ENCODE measurements at places on chromosomes 11 and 22. TPM values are rescaled to one million over a fixed set of nuclear protein-coding genes. Genes with fewer than 3 reads are reported as not detected.

The ZFTA gene
- 2.9 TPM for total RNA-seq

The SLC22A6 gene
- not detected for total RNA-seq

The ADORA2A gene
- 2.3 TPM for total RNA-seq

DNA sequence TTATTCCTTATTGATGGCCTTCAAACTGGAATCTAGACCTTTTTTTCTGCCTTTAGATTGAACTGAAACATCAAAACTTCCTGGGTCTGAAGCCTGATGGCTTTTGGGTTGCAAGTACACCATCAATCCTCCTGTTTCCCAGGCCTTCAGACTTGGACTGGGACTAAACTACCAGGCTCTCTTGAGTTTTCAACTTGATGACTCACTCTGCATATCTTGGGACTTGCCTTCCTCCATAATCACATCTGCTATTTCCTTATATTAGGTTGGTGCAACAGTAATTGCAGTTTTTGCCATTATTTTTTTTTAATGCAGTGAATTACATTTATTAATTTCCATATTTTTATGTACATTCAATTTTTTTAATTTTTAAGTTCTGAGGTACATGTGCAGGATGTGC is 7.0 kb downstream of the OR51B5 start:
- no peak overlapping the region for H3K27ac ChIP-seq
- H3K4me3 ChIP-seq, result no peak overlapping the region
- no peaks in the 10 kb centered on the region for H3K27me3 ChIP-seq

DNA sequence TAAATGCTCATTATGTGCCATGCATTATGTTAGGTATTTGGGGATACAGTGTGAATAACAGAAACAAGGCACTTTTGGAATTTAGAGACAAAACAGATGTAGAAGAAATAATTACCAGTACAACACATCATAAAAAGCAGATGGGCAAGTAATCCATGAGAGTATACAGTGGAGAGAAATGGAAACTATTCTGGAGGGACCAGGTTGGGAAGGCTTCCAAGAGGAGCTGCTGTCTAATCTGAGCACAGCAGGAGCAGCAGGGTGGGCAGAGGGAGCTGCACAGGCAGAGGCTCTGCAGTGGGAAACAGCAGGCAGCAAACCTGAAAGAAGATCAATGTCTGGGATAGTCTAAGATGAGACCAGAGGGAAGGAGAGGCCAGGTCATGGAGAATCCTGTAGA is 268.7 kb upstream of the CCDC90B start:
- no peak overlapping the region for H3K4me3 ChIP-seq
- no peaks in the 10 kb centered on the region for H3K27me3 ChIP-seq
- H3K36me3 ChIP-seq, result no peaks in the 10 kb centered on the region

DNA sequence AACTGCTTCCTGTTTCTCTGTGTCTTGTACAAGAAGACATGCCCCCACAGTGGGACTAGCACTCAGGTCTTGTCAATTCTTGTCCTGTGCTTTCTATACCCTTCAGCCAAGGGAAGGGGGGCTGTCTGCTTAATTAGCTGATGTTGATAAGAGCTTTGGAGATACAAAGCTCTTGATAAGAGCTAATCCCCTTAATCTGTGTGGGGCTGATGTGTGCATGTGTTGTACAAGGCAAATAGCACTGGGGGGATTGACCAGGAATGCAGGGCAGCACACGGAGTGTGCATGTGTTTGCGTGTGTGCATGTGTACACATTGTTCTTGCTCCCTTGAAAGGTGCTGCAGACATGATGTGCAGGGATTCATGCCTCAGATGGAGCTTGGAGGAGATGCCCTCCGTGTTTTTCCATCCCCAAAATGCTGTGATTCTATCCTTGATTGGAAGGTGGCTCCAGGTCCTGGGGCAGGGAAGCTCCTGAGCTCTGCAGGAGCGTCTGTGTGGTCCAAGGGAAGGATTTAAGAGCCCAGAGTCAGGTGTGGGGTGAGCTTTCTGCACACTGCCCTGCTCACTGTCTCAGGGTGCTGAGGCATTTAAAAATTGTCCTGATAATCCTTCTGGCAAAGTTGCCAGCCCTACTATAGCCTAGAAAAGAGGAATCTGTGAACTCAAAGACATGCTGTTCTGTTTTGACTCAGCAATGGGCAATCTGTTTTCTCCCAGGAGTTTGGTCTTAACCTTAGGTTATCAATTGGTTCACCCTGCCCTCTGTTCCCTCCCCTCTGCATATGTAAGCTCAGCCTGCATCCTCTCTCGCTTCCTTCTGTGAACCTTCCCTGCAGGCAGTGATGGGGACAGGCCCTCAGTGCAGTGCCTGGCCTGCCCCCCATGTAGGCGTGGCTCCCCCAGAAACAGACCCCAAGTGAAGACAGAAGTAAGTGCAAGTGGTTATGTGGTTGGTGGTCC is 102.0 kb downstream of the GRIK4 start:
- no peaks in the 10 kb centered on the region for H3K27me3 ChIP-seq
- no peaks in the 10 kb centered on the region for H3K4me1 ChIP-seq
- H3K36me3 ChIP-seq, result no peaks in the 10 kb centered on the region
- H3K4me3 ChIP-seq, result no peak overlapping the region
- DNase-seq, result no peak

GRCh38 chr22:32579529-32580220 is 105.1 kb downstream of the FBXO7 start:
- H3K4me1 ChIP-seq, result peaks cover 21% of the 10 kb centered on the region
- H3K36me3 ChIP-seq, result no peaks in the 10 kb centered on the region
- no peak for DNase-seq
- no peaks in the 10 kb centered on the region for H3K27me3 ChIP-seq

DNA sequence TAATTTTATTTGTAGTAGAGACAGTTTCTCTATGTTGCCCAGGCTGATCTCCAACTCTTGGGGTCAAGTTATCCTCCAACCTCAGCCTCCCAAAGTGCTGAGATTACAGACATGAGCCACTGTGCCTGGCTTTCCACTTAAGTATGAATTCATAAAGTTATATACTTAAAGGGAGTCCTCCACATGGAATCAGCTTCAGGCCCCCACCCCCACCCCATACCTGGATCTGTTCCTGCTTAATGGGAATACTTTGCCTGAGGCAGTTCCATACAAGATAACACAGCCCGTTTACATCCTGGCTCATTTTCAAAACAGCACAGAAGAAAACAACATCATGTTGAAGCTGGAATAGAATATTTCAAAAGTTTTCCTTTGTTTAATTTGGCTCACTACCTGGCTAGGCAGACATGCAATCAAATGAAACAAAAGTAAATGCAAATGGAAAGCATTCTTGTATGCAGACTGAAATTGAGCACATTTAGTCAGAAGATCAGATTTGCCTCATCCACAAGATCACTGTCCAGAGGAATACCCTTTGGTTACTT is 82.4 kb downstream of the FAT3 start:
- no peaks in the 10 kb centered on the region for H3K36me3 ChIP-seq
- H3K4me3 ChIP-seq, result no peak overlapping the region
- H3K4me1 ChIP-seq, result no peaks in the 10 kb centered on the region
- H3K27me3 ChIP-seq, result no peaks in the 10 kb centered on the region
- no peak for DNase-seq

DNA sequence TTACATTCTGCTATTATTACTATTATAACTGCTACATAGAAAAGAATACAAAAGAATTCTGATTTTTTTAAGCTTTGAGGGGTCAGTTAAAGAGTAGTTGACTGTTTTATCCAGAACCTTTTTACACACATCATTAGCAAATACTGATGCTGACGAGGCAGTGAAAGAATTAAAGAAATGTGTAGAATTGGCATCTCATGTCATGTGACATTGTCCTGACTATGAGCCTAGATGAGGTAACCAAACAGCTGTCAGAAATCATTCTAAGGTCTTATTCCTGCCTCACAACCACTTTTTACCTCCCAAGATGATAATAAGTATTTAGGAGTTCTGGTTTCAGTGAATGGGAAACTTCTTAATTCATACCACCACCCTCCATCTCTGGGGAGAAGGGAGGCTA is 121.0 kb downstream of the SLC1A2 start:
- DNase-seq, result no peak
- H3K36me3 ChIP-seq, result no peaks in the 10 kb centered on the region
- H3K4me3 ChIP-seq, result no peak overlapping the region
- peaks cover 47% of the 10 kb centered on the region for H3K27me3 ChIP-seq
- no peak overlapping the region for H3K27ac ChIP-seq

GRCh38 chr11:112321501-112322172 is 61.0 kb upstream of the PLET1 start:
- DNase-seq, result no peak
- peak overlapping the region; percentile 51 for H3K27ac ChIP-seq
- H3K27me3 ChIP-seq, result no peaks in the 10 kb centered on the region
- H3K4me1 ChIP-seq, result peaks cover 38% of the 10 kb centered on the region
- H3K4me3 ChIP-seq, result no peak overlapping the region

GRCh38 chr11:93746101-93746500 is 4.6 kb downstream of the C11orf54 start:
- no peaks in the 10 kb centered on the region for H3K36me3 ChIP-seq
- H3K4me1 ChIP-seq, result peaks cover 6% of the 10 kb centered on the region
- H3K4me3 ChIP-seq, result no peak overlapping the region
- H3K27ac ChIP-seq, result no peak overlapping the region
- no peak for DNase-seq

DNA sequence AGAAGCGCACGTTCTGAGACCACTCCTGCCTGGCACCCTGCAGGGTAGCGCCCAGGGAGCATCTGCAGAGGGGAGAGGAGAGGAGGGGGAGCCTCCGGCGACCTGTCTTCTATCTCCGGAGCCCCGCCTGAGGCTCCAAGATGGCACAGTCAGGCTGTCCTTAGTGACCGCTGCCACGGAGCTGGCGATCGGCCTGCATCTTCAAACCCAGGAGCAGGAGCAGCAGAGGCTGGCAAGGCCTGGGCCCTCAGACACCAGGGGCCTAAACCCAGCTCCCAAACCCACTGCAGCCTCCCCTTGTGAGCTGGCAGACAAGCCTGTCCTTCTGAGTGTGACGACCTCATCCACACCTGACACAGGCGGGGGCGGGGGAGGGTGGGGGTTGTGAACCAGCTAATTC is 34.9 kb downstream of the TOLLIP start:
- peaks cover 83% of the 10 kb centered on the region for H3K36me3 ChIP-seq
- no peak overlapping the region for H3K27ac ChIP-seq
- peaks cover 6% of the 10 kb centered on the region for H3K4me1 ChIP-seq
- H3K27me3 ChIP-seq, result no peaks in the 10 kb centered on the region
- no peak for DNase-seq

DNA sequence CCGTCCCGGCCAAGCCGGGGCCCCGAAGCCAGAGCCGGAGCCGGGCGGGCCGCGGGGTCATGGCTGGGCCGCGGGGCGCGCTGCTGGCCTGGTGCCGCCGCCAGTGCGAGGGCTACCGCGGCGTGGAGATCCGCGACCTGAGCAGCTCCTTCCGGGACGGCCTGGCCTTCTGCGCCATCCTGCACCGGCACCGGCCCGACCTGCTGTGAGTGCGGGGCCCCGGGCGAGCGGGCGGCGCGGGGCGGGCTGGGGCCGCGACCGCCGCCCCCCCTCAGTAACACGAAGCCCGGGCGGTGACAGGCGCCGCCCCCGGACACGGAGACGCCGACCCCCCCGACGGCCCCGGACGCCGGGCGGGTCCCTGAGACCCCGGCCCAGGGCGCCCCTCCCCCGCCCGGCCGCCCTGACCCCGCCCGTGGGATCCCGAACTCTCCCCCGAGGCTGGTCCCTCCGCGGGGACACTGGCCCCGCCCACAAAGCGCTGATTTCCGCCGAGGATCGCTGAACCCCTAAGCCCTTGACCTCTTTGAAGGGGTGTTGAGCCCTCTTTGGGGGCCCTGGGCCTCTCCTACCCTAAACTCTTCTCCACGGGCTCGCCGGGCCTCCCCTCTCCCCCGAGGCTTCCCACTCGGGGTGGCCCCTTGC is 389 bp downstream of the MICALL1 start:
- peak overlapping the region; percentile 97 for H3K4me3 ChIP-seq
- H3K27ac ChIP-seq, result peak overlapping the region; percentile 97
- no peaks in the 10 kb centered on the region for H3K36me3 ChIP-seq
- H3K4me1 ChIP-seq, result peaks cover 36% of the 10 kb centered on the region

GRCh38 chr11:41795004-41795403 is 335.6 kb upstream of the LRRC4C start:
- H3K27me3 ChIP-seq, result no peaks in the 10 kb centered on the region
- no peak overlapping the region for H3K4me3 ChIP-seq
- H3K27ac ChIP-seq, result no peak overlapping the region

- no peak overlapping the region for H3K4me3 ChIP-seq
- H3K4me1 ChIP-seq, result no peaks in the 10 kb centered on the region
- H3K36me3 ChIP-seq, result no peaks in the 10 kb centered on the region
- H3K27me3 ChIP-seq, result peaks cover 40% of the 10 kb centered on the region
Observed at GRCh38 chr22:49405590-49405989, 422.1 kb downstream of the BRD1 start.
